ENCODE measurements at places on chromosomes 3 and 15.

- no peak for DNase-seq
These were observed 45.0 kb downstream of the BCL2L10 start for GRCh38 chr15:52067545-52067926.

- no peak for DNase-seq
These were observed 129.0 kb downstream of the SERPINI1 start for GRCh38 chr3:167864552-167864874.

GRCh38 chr3:101643861-101644613 is 32.9 kb downstream of the ZBTB11 start:
- no peak for DNase-seq

- no peak for DNase-seq
These were observed 5.3 kb upstream of the INSYN1 start for GRCh38 chr15:73758461-73758860.

DNA sequence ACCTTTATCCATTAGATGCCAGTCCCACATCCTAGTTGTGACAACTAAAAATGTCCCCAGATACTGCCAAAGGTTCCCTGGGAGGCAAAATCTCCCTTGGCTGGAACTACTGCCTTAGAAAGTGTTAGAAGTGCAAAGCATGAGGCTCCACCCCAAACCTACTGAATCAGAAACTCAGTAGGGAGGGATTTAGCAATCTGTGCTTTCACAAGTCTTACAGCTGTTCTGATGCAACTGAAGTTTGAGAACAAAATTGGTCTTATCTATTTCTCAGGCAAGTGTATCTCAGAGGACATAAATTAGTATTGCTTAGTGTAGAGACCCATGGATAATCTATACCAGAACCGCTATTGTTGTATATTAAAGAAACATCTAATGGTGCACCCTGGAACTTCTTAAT is 70.2 kb downstream of the CLDN1 start:
- no peak for DNase-seq

- DNase-seq, result no peak
These were observed 12.1 kb downstream of the SENP8 start for GRCh38 chr15:72130272-72130671.

DNA sequence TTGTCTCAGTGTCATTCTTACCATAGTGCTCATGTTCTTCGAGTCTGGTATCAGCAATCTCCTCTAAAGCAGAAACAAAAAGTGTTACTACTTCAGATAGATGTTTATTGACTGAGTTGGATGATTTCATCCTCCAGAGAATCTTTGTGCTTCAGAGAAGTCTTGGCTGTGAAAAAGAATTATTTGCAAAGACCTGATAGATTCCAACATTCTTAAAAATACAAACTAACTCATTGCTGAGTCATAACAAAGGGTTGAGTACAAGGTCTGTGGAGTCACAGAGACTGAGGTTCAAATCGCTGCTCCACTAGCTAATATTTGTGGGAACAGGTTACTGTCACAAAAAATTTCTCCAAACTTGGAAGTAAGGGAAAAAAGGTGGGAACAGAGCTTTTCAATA is 9.0 kb upstream of the STRIT1 start:
- DNase-seq, result no peak

- no peak for DNase-seq
These were observed 221.5 kb upstream of the TBL1XR1 start for GRCh38 chr3:177418787-177419186.

- DNase-seq, result no peak
These were observed 2.3 kb downstream of the SEMA3G start for GRCh38 chr3:52442409-52443267.

- no peak for DNase-seq
These were observed 239.3 kb downstream of the FEZF2 start for GRCh38 chr3:62134061-62134496.

DNA sequence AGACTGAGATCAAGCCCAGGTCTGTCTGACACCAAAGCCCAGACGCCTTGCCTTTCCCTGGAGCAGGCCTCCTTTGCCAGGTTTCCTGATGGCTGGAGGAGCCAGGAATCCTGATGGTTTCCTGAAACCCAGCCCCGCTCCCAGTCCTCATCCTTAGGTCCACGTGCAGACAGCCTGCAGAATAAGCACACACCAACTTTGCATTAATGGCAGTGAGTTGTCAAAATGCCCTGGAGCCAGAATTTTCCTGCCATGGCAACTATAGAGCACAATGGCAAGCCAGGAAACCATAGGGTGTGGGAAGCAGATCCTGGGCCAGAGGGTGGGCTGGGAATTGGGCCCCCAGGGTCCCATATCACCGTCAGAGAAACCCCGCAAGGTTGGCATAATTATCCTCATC is 67.4 kb upstream of the HRH1 start:
- no peak for DNase-seq

DNA sequence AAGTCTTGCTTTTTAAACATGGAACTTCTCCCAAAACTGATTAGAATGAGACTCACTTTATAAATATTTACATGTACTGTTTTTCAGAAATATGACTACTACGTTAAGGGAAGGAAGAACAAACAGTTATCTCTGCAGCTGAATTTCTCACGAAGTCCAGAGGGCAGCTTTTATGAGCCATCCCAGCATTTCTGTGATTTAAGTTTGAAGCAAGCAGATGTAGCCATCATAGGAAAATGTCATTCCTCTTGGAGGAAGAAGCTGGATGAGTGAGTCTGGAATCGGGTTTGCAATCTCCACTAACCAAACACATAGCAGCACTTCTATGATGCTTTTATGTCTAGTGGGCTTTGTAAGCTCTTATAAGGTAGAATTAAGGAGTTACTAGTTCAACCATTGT is 53.7 kb downstream of the SCN11A start:
- DNase-seq, result no peak

DNA sequence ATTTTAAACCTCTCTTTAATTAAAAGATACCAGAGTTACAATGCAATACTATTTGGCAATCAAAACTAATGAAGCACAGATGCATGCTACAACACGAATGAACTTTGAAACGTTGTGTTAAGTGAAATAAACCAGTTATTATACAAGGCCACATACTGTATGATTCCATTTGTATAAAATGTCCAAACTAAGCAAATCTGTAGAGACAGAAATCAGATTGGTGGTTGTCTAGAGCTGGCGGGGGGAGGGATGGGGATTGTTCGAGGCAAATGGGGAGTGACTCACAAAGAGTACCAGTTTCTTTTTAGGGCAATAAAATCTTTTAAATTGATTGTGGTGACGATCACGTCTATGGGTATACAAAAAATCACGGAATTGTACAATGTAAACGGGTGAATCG is 677.0 kb downstream of the NTRK3 start:
- DNase-seq, result no peak

- no peak for DNase-seq
These were observed 179.2 kb downstream of the DOCK3 start for GRCh38 chr3:50853936-50854335.

DNA sequence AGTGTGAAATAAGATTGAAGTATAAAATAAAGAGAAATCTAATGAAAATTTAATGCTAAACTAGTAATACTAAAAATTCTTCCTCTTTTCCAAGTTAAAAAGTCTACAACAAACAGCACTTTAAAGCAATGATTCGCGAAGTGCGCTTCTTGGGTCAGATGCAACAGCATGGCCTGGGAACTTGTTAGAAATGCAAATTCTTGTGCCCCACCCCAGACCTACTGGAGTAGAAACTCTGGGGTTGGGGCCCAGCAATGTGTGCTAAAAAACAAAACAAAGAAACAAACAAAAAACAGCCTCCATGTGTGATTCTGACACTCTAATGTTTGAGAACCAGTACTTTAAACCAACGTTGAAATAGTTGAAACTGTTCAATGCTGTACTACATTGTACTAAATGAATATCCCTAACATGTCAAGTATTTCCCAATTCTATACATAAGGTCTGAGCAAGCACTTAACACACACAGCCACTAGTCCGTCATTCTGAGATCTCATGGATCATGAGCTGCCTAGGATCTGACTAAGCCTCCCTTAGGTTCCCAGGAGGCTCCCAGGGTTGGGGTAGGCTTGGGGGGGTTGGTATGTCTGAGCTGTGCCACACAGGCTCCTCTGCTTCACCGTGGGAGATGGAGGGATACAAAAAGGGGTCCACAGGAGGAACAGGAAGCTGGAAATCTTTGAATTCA is 6.1 kb downstream of the RASGRP1 start:
- no peak for DNase-seq

- DNase-seq, result no peak
These were observed 34.7 kb upstream of the RBP1 start for GRCh38 chr3:139574026-139574947.

DNA sequence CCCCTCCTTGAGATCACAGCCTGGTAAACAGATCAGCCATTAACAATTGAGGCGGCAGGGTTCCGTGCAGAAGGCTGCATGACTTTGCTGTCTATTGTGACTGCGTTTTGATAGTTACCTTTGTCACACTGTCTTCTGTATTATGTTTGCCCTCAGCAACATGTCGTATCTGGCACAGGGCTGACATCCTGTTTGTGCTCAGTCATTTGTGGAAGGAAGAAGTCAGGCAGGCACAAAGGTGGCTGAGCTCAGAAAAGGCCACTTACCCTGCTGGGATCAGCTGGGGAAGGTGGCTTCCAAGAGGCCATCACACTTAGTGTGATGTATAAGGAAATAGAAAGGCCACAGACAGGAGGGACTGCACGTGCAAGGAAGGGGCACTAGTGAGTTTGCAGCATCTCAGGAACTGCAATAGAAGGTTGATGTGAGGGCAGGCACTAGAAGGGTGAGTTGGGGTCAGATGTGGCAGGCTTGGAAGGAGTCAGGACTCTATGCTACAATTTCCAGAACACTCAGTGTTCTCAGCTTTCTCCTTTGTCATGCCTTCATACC is 13.4 kb downstream of the PML start:
- no peak for DNase-seq

- DNase-seq, result no peak
These were observed 699.8 kb upstream of the NR2F2 start for GRCh38 chr15:95630683-95631082.

GRCh38 chr3:55645422-55645821 is 158.3 kb upstream of the WNT5A start:
- no peak for DNase-seq

GRCh38 chr3:169299129-169299528 is 364.4 kb downstream of the MECOM start:
- no peak for DNase-seq

- no peak for DNase-seq
These were observed 8.4 kb downstream of the SHF start for GRCh38 chr15:45179221-45179985.

DNA sequence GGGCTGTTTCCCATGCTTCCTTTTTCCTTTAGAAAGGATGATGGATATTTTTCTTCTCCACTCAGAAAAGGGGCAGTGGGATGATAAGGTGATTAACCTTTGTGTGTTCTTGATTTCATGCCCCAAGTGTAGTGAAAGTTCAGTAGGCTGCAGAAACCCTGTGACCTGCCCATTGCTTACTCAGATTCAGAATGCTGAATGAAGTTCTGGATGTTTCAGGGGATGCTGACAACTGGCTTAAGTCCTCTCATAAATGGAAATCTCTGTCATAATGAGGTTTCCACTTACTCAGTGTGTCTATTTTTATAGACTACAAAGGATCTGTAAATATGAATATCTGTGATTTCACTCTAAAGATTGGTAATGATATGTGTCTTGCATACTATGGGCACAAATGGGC is 471.3 kb upstream of the TPRG1 start:
- DNase-seq, result no peak

DNA sequence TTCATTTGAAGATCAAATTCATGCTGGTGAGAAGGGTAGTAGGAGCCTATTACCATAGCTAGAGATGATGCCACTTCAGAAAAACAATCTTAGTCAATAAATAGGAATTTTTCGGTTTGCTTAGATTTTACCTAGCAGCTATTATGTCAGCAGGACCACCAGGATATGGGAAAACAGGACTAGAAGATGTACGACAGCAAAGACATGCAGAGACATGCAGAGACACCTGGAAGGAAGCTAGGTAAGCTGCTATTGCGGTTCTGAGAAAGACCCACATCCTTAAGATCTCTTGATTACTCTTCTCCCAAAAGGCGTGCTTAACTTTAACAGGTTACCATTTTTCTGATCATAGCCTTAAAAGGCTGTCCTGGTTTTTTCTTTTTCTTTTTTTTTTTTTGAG is 64.8 kb upstream of the THSD4 start:
- DNase-seq, result no peak

GRCh38 chr15:35321926-35322325 is 224.0 kb downstream of the DPH6 start:
- no peak for DNase-seq
